Omental fat pad (tissue), 4 donors: ENCODE measurements at places on chromosomes 6 and 20. TPM values are rescaled to one million over a fixed set of nuclear protein-coding genes. Genes with fewer than 3 reads are reported as not detected.

- no peak for DNase-seq
Measured at GRCh38 chr6:168905451-168906090, 348.1 kb downstream of the THBS2 start.

GRCh38 chr6:10154251-10154650 is 260.6 kb downstream of the TFAP2A start:
- DNase-seq = no peak

DNA sequence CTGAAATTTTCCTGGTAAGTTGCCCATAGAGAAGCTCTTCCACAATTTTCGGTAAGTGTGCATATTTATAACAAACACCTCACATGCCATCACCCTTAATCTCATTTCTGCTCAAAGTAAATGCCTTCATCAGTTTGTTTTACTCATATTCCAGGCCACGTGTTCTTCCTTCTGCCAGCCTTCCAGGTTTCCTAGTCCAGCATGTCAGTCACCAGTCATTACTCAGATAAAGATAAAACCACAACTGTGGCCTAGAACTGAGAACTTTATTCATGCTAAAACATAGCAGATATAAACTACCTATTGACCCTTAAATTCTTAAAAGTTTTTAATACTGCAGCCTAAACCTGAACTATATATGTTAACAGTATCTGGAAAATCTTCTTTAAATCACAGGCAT is 149.5 kb upstream of the SLC22A16 start:
- no peak for DNase-seq

GRCh38 chr20:32908334-32909292 is 49.9 kb downstream of the EFCAB8 start:
- DNase-seq = no peak

DNA sequence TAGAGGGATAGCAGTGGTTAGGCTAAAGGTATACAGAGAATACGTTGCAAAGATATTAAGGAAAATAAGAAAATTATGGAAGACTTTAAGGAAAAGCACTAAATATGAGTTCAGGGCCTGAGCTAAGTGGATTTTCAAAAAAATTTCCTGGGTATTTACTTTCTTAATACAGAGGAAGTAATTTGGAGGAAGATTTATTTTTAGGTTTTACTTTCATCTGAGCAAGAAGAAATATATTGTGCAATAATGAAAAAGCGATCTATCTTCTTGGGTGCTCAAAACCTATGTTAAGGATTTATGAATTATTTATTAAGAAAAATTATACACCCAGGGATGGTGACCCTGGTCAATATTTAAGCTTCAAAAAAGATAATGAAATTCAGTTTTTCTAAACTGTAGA is 224.7 kb downstream of the PLCB1 start:
- DNase-seq = no peak

- no peak for DNase-seq
Measured at GRCh38 chr6:36745836-36746235, 48.2 kb downstream of the RAB44 start.

MLN gene
- not detected for total RNA-seq

BPIFB2 gene
- total RNA-seq = not detected

PHACTR1 gene
- 17.5 TPM for total RNA-seq
